HepG2 (cell line): ENCODE measurements at places on chromosomes 3 and 15. TPM values are rescaled to one million over a fixed set of nuclear protein-coding genes. Genes with fewer than 3 reads are reported as not detected.

The CCDC39 gene
- not detected in 2 replicates for total RNA-seq

The LRRC2 gene
- total RNA-seq: 0.27 and 0.48 TPM in 2 replicates

The DIPK2A gene
- 3.3 and 8.0 TPM in 2 replicates for total RNA-seq

The CTXN2 gene
- total RNA-seq: not detected in 2 replicates

The MUC20 gene
- total RNA-seq: 0.24 TPM in 1 of 2 replicates, not detected in the other

The FHIT gene
- 4.0 and 4.1 TPM in 2 replicates for total RNA-seq

The ALG1L2 gene
- total RNA-seq: 0.55 TPM in 1 of 2 replicates, not detected in the other

The XRN1 gene
- total RNA-seq: 13.2 and 18.1 TPM in 2 replicates

The PLSCR5 gene
- not detected in 2 replicates for total RNA-seq

The ERICH6 gene
- total RNA-seq: not detected in 2 replicates

The LDHAL6B gene
- not detected in 2 replicates for total RNA-seq
